ENCODE measurements at places on chromosomes 13 and 19.

DNA sequence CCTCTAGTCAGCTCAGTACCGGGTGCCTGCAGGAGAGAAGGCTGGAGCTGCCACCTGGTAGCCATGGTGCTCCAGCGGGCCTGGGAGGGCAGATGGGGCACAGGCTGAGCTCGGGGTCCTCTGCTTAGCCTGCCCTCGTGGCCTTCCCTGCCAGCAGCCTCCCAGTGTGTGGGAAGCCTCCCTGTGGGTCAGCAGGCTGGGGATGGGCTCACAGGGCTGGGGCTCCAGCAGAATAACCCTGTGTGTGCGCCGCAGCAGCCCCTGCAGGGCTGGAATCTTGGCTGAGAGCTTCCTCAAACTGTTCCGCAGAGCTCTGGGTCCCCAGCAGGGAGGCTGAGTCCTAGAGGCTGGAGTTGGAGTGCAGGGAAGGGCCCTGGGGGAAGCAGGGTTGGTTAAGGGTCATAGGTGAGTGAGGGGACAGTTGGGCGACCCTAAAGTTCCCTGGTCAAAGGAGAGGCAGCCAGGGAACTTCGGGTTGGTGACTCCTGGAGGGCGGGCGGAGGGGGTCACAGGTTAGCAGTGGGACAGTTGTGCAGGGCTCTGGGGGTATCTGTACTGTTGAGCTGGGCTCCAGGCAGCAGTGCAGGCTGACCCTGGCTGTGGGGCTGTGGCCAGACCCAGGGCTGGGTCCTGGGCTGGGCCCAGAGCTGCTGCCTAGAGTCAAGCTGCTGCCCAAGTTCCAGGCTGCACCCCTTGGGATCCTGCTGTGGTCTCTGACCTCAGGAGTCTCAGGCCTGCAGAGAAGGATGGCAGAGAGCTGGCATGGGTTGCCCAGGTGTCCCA, 14.0 kb downstream of the ARHGAP33 start:
- DNase-seq, result no peak

GRCh38 chr13:31274390-31274789, 74.6 kb downstream of the B3GLCT start:
- no peak for DNase-seq

DNA sequence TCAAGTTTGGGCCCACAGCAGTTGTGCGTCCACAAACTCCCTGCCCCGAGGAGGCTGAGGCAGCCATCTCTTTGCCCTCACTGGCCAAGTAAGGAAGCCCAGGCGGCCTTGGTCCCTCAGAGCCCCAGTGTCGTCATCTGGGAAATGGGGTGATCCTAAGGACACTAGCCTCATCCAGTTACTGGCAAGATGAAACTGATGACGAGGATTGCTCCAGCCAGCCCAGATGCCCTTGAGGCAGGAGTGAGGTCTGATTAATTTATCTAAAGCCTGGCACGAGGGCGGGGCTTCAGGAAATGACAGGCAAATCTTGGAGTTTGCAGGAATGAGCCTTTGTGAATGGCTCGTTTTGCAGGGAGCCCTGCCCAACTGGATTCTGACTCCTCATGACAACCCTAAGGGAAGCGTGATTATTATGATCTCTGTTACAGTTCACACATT, 5.6 kb downstream of the LIPE start:
- no peak for DNase-seq

DNA sequence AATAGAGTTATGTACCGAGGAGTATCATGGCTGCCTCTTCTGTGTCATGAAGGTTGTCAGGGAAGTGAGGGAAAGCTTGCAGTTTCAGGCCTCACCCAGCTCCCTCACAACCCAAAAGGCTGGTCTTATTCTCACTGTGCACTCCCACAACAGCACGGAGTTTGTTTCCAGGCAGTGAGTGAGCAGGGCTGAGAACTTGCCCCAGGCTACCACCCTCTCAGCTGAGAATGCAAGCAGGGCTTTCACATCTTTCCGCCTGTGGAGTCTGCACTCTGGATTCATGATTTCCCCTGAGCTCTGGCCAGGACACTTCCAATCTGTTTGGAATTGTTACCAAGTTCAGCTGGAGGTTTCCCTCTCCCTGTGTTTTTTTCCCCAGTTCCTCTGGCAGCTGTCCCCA, 2284.7 kb upstream of the PCDH20 start:
- no peak for DNase-seq

- DNase-seq, result no peak
Measured at GRCh38 chr13:101416181-101417042, at the start of gene NALCN. Gene NALCN (minus strand): TSS chr13:101416508. CDS start chr13:101399126, 17,382 bp downstream.

GRCh38 chr13:113620036-113620796, 35.7 kb downstream of the TFDP1 start:
- no peak for DNase-seq

GRCh38 chr13:20431080-20431479, 94.6 kb downstream of the CRYL1 start:
- DNase-seq, result no peak

DNA sequence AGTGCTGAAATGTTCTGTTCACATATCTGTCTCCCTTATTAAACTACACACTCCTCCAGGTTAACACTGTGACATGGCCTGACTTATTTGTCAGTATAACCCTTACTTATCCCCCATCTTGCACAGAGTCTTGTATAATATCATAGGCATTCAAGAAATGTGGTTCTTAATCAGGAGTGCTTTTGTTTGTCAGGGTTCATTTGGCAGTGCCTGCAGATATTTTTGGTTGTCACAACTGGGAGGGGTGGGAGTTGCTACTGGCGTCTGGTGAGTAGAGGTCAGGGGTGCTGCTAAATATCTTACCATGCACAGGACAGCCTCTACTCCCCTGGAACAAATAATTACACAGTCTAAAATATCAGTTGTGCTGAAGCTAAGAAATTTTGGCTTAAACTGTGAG, 20.4 kb upstream of the OBI1 start:
- no peak for DNase-seq

- no peak for DNase-seq
Measured at GRCh38 chr19:1501200-1501595, 10.2 kb downstream of the REEP6 start.

- no peak for DNase-seq
Measured at GRCh38 chr13:24407844-24408243, 98.5 kb downstream of the C1QTNF9 start.

- no peak for DNase-seq
Measured at GRCh38 chr19:50490411-50490811, 13.8 kb upstream of the GARIN5A start.

- no peak for DNase-seq
Measured at GRCh38 chr13:73358606-73359095, 299.8 kb downstream of the KLF5 start.

DNA sequence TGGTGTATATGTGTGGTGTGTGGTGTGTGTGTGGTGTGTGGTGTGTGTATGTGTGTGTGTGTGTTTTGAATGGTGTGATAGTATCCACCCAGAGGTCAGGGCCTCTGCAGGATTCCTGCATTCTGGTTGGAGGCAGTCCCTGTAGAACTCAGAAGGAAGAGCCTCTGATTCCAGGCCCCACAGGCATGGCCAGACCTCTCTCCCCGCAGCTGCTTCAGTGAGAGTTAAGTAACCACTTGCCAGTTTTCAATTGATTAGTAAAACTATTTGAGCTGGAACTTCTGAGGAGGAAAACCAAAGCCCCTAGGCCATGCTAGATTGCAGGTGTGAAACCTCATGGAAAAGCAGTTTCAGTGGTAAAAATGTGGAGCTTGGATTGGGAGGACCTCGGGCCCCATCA, 2.1 kb downstream of the ATP12A start:
- DNase-seq, result no peak

DNA sequence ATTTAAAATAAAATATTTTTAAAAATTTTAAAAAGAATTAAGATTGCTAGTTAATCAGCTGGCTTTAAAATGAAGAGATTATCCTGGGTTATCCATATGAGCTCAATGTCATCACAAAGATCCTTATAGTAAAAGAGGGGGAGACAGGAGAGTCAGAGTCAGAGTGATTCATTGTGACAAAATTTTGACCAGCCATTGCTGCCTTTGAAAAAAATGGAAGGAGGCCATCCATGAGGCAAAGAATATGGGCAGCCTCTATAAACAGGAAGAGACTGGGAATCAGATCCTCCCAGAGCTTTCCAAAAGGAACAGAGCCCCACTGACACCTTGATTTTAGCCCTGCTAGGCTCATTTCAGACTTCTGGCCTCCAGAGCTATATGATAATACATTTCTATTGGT, 9.3 kb upstream of the RUBCNL start:
- no peak for DNase-seq

DNA sequence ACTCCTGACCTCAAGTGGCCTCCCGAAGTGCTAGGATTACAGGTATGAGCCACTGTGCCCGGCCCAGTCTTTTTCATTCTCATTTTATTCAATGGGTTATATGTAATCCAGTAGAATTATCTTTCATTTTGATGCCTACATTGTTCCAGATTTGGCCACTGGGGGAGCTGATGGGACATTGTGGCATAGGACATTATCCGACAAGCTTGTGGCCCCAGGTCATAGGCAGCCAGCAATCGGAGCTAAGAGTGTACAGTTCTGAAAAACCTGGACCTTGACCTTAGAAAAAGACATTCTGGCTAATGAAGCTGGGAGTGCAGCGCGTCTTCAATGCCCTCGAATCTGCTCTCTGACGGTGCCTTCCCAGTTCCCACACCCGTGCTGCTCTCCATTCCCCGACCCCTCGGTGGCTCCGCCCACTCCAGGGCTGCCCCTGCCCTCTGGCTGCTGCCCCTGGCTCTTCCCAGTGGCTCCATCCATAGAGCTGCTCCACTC, 108.7 kb downstream of the TEX29 start:
- no peak for DNase-seq

DNA sequence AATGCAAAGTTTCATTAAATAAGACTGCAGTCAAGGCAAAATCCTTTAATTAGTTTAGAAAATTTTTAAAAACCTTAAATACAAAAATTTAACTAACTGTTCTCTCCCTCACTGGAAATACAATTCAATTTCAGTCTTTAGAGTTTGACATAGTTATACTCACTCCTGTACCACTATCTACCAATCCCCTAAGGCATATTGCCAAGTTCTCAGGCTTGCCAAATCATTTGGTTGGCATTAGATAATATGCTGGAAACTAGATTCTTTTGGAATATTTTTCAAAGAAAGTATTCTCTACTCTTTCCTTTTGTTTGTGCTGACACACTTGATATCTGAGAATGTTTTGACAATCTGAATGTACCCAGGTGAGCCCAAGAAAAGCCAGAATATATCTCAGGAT, 77.2 kb downstream of the TSC22D1 start:
- no peak for DNase-seq

DNA sequence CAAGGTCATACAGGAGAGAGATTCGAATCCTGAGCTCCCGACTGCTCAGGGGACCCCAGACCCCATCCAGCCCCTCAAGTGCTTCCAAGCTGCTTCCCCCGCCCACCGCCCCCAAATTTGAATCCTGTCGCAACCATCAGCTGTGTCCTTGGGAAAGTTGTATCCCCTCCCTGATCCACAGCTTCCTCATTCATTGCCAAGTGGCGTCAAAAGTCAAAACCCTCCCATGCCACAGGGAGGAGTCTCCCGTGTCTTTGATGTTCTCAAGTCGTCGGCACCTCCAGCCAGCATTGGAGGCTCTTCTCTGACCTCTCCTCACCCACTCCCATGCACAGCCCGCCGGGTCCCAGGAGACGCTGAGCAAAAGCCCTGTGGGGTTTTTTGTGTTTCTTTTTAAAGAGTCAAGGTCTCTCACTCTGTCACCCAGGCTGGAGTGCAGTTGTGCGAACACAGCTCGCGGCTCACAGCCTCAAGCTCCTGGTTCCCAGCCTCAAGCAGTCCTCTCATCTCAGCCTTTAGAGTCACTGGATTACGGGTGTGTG, 2.8 kb upstream of the IFI30 start:
- no peak for DNase-seq

GRCh38 chr19:27714857-27715256, 1498.1 kb downstream of the UQCRFS1 start:
- no peak for DNase-seq

GRCh38 chr19:17794731-17795494, at the start of gene B3GNT3:
Gene B3GNT3 (plus strand): TSS chr19:17795138. CDS start chr19:17807808, 12,670 bp downstream.
- DNase-seq, result no peak

DNA sequence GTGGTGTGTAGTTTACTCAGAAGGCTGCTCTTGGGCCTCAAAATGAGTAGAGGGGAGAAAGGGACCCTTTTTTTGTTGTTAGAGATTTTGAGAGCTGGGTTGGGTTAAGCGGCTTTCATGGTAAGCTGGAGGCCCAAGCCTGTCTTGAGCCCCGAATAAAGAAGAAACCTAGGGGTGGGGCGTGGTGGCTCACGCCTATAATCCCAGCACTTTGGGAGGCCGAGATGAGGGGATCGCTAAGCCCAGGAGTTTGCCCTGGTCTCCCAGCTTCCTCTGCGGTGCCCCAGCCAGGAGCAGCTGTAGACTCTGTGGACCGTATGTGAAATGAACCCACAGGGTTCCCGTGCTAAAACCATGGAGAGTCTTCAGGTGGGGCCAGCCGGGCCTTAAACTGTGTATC, 56.1 kb downstream of the KDM4B start:
- DNase-seq, result no peak

DNA sequence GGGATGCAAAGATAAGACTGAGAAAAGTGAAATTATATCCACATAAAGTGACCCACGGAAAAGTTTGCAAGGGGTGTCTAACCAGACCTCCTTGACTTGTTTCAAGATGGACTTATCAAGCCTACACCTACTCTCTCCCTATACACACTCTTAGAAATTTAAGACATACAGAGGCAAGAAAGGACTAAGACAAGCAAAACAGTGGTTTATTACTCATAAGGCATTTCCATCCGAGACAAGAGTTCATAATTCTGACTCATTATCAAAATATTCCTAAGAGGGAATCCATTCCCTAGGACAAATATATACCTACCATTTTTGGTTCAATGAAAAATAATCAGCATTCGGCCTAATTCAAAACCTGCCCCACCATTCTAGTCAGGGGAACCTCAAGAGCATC, 232.6 kb upstream of the GPC6 start:
- DNase-seq, result no peak

DNA sequence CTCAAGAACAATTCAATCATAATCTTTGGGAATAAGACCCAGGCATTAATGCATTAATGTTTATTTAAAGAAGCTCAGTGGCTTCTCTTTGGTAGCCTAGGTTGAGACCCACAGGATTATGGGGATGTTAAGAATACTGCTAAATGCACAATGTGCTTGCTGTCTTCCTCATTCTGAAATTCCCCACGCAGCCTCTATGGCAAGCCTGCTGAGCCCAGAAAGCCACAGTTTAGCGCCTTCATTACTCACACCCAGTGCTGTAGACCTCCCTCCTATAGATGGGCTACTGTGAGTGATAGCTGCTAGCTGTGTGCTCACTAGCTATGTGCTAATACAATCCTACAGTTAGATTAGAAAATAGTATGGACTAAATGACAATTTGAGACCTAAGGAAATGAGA, 90.6 kb downstream of the TNFSF13B start:
- no peak for DNase-seq

Measured in stimulated activated CD8-positive, alpha-beta memory T cell treated with anti-CD3 and anti-CD28 coated beads, Interleukin-15, amount 100 ng/mL, for 24 hours (primary cell).